ENCODE measurements at places on chromosomes 11 and 22.

- no peak for DNase-seq
Measured at GRCh38 chr11:127224276-127224675, 223.7 kb upstream of the KIRREL3 start.

GRCh38 chr22:40819599-40820140, 524 bp upstream of the SLC25A17 start:
- no peak for DNase-seq

- DNase-seq: no peak
Measured at GRCh38 chr11:94747601-94748041, 20.5 kb upstream of the AMOTL1 start.

DNA sequence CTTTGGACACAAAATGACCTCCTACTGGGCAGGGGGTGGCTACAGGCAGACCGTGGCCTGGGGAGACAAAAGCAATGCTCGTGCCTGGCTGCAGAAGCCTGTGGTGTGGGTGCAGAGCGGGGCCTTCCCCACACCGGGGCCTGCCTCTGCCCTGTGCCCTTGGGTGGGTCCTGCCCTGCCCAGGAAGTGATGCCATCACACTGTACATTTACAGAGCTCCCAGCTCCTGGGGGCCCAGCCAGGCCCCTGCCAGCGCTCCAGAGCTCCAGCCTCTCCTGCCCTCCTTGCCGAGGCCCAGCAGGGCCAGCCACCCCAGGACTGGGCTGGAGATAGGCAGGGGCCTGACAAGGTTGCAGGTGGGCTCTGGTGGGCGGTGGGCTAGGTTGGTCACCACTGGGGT, 40.1 kb downstream of the MUC5B start:
- no peak for DNase-seq

- DNase-seq: no peak
Measured at GRCh38 chr22:23187211-23187610, 6.9 kb downstream of the BCR start.

- no peak for DNase-seq
Measured at GRCh38 chr11:129825380-129825779, 9.7 kb downstream of the TMEM45B start.

- peak; percentile 37 for DNase-seq
Measured at GRCh38 chr11:65225279-65226102, 36.3 kb upstream of the POLA2 start.

GRCh38 chr11:88434333-88434976, 96.9 kb upstream of the CTSC start:
- no peak for DNase-seq

- DNase-seq: no peak
Measured at GRCh38 chr11:45147891-45148675, 1.6 kb downstream of the PRDM11 start.

GRCh38 chr11:35042913-35043312, 96.1 kb upstream of the CD44 start:
- DNase-seq: no peak

GRCh38 chr11:119044708-119045107, 12.3 kb downstream of the HYOU1 start:
- no peak for DNase-seq

GRCh38 chr22:47190276-47190956, 428.0 kb downstream of the TBC1D22A start:
- no peak for DNase-seq

- DNase-seq: no peak
Measured at GRCh38 chr11:10205928-10206327, 88.1 kb downstream of the SBF2 start.

DNA sequence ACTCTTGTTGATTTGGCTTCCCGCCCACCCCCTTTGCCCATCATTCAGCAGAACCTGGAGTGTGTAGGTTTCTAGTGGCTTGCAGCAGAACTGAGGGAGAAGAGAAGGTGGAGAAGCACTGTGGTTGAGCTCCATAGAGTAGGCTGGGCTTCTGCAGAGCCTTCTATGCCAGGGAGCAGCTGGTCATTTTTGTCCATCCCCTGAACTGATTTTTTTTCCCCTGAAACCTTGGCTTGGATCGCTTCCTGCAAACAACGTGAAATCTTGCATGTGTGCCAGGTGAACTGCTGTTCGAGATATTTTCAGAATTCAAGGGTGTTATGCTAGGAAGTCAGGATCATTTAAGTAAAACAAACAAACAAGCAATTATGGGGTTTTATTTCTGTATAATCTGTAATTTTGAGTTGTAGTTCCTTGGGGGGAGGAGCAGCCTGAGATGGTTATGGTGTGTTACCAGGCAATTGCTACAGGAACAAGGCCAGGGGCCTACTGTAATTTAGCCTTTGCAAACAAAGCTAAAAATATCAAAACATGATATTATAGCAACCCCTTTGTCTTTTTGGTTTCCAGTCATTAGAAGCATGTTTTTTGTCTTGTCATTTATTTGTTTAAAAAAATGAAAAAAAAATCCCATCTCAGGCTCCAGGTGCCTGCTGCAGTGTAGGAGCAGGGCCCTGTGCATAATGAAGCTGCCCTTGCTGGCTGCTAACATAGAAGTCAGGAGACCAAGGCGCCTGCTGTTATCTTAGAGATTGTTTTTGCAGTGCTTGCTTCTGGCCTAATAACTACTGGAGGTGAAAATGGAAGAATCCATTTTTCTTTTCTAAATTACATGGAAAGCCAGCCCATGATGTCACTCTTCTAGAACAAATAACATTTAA, 152.4 kb upstream of the TTC12 start:
- DNase-seq: no peak

DNA sequence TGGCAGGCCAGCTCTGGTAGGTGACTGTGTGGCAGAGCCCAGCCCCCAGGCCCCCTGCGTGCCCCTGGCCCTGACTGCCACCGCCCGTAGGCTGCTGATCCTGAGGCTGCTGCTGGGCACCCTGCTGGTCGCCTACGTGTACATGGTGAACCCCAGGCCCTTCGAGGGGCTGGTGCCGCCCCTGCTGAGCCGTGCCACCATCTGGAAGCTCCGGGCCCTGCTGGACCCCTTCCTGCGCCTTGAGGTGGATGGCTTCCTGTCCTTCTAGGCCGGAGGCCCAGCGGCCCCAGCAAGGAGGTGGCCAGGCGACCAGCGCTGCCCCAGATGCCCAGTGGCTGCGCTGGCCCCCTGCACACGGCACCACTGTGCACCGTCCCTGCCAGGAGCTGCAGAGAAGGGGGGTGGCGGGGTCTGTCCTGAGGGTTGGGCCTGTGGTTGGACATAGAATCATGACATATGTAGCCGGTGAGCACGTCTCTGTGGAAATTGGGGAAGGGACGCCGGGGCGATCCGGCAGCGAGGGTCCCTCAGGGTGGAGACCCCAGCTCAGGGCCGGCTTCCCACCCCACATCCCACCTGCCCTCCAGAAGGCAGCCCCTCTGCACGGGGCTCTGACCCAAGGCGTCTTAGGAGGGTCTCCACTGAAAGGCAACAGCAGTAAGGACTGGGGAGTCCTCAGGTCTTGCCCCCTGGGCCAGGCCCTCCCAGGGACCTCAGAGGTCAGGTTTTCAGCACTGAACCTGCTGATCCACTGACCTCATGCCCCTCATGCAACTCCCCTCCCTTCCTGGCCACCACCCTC, 185.4 kb downstream of the IGLL1 start:
- DNase-seq: no peak

- DNase-seq: no peak
Measured at GRCh38 chr11:92829121-92829520, 140.3 kb upstream of the MTNR1B start.

- DNase-seq: no peak
Measured at GRCh38 chr11:125408311-125408711, 87.8 kb downstream of the FEZ1 start.

DNA sequence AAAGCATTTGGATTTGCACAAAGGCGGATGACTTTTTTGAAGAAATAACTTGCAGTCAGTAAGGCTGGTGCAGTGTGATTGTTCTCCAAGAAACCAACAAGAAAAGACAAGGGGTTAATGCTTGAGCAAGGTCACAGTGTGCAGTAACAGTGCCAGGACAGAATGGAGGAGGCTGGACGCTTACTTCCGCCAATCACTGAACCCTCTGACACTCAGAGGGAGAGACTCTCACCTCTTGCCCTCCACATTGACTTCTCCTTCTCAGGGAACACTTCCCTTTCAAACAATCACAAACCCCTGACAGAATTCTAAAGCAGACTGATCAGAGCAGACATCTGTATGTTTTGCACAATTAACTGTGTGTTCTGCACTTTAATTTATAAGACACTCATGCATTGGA, 228.4 kb downstream of the BLID start:
- DNase-seq: no peak

DNA sequence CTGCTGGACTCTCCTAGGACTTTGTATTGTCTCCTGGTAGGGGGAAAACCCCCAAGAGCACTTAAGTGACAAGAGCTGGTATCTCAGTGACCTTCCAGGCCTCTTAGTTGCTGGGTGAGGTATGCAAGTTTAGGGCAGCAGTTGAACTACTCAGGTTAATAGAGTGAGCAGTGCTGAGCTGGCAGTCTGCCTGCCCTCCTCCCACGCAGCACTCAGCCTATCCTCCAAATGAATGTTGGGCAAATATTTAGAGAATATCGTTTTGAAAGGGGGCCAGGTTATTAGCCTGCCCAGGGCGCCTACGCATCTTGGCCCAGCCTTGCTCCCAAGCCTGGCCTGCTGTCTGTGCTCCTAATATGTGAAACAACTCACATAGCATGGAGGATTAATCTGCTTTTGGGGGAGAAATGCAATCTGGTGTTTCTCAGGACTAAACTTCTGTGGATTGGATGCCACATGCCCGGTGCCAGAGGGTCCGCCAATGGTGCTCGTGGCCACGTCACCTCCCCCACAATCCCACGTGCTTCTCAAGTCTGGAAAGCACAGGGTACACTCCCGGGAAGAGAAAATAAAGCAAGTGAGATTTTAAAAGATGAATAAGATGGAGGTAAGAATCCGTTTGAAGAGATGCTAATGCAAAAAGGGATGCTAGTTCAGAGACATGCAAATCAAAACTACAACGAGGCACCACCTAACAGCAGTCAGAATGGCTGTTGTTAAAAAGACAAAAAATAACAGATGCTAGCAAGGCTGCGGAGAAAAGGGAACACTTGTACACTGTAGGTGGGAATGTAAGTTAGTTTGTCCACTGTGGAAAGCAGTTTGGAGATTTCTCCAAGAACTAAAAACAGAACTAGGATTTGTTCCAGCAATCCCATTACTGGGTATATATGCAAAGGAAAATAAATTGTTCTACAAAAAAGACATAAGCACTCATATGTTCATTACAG, 67.7 kb downstream of the SPON1 start:
- DNase-seq: no peak

- no peak for DNase-seq
Measured at GRCh38 chr22:17257121-17258001, 38.1 kb upstream of the ADA2 start.

DNA sequence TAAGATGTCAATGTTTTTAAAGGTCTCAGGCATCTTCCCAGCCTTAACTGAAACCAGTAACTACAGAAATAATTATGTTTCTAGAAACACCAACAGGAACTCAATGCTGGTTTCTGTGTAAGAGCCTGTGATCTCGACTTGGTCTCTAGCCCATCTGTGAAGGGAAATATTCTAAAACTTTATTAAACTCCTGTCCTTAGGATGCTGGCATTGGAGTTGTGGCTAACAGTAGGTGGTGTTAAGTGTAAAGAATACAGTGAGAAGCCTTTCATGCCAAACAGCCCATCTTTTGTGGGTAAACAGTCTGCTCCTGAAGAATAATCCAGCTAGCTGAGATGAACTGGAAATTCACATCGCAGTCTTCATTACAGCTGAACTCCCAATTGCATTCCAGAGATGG, 133.2 kb downstream of the ADAMTS15 start:
- no peak for DNase-seq

DNA sequence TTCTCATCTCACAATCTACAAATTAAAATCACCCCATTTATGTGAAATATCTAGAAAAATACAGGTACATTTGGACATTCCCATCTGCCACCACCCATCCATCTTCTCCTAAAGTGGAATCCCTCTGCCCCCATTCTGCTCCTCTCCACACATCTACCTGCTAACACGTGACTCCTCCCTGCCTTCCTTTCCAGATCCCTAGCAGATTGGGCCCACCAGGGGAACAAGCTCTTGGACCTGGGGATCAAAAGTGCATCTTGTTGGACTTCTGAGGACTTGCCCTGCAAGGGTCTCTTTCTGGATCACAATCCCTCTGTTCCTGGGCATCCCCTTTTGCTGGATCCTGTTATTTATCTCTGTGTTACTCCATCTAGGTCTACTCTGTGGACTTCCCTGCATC, 107.6 kb downstream of the ZNF280B start:
- DNase-seq: no peak

- no peak for DNase-seq
Measured at GRCh38 chr22:42960531-42961399, 54.2 kb downstream of the PACSIN2 start.

- DNase-seq: no peak
Measured at GRCh38 chr11:12216041-12216451, 105.7 kb downstream of the MICAL2 start.

GRCh38 chr11:69524291-69524882, 42.9 kb downstream of the LINC01488 start:
- no peak for DNase-seq

DNA sequence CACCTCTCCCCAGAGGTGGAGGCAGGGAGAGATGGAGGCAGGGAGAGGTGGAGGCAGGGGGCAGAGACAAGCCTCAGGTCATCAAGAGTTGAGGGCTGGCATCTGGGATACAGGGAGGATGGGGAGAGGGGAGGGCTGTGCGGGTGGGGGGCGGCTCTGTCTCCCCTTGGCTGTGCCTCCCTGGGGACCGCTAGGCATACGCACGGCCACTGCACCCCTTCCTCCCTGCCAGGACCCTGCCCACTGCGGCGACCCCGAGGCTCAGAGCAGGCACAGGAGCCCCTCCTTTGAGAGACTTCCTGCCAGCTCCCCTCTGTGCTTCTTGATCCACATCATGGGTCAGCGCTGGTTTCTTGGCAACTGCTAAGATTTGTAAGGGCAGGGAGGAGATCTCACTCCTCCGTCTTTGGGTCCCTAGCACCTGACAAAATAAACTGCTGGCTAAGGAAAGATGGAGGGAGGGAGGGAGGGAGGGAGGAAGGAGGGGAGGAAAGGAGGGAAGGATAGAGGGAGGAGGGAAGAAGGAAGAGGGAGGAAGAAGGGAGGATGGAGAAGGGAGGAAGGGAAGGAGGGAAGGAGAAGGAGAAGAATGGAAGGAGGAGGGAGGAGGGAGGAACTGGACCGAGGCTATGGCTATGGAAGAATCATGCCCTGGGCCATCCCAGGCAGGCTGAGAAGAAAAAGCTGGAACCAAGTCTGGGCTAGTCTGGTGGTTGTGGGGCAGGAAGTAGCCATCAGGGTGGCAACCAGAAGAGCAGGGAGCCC, 18.5 kb downstream of the PRR33 start:
- no peak for DNase-seq

All from stimulated activated CD8-positive, alpha-beta memory T cell treated with anti-CD3 and anti-CD28 coated beads, Interleukin-12 subunit alpha, Interleukin-12 subunit beta, amount 100 ng/mL, for 1 hour (primary cell).